T-helper 17 cell (primary cell): ENCODE measurements at places on chromosomes 3 and 15. TPM values are rescaled to one million over a fixed set of nuclear protein-coding genes. Genes with fewer than 3 reads are reported as not detected.

DNA sequence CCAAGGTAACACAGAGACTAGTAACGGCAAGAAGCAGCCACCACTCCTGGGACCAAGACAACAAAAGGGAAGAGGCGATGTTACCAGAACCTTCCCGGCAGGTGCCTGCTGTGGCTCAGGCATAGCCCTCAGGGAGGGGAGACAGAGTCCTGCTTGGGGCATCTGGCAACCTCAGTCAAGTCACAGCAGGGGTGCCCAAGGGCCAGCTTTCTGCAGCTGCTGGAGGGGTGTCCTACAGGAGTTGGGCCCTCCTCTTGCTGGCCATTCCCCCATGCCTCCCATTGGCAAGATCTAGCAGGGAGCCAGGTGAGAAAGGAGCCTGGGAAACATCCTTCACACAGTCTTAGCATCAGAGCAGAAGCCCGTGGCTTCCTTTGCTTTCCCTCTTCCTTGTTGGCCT is 197.3 kb upstream of the IL12A start:
- H3K27me3 ChIP-seq = peaks cover 42% of the 10 kb centered on the region
- DNase-seq = no peak
- no peak overlapping the region for H3K4me3 ChIP-seq
- H3K4me1 ChIP-seq = no peaks in the 10 kb centered on the region

DNA sequence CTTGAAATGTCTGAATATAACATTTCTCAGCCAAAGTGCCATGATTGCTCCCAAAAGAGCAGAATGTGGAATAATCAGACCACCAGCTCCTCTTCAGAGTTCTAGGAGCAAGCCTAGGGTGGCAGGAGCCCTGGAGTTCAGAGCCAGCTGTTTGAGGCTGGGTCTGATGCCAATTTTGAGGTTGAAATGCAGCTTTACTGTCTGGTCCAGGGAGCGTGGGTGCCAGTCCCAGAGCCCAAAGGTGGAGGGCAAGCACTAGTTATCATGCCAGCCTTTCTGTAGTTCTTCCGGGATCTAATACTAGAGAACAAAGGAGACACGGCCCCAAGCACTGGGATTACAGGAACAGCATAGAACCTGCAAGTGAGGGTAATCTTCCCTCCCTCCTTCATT is 69.3 kb downstream of the TNFAIP8L3 start:
- H3K36me3 ChIP-seq = no peaks in the 10 kb centered on the region
- H3K4me3 ChIP-seq = no peak overlapping the region
- no peak overlapping the region for H3K27ac ChIP-seq
- DNase-seq = no peak

GRCh38 chr3:179948740-179949139 is 88.0 kb downstream of the PEX5L start:
- no peaks in the 10 kb centered on the region for H3K36me3 ChIP-seq
- DNase-seq = no peak
- peaks cover 45% of the 10 kb centered on the region for H3K27me3 ChIP-seq

GRCh38 chr3:10329495-10330015 is 8.6 kb upstream of the SEC13 start:
- H3K4me1 ChIP-seq = peaks cover 5% of the 10 kb centered on the region

The CLSTN2 gene
- total RNA-seq = not detected

The ULK3 gene
- total RNA-seq = 49.0 TPM

The GOLGA8S gene
- total RNA-seq = 0.21 TPM
